Renal cortex interstitium (tissue), 15 donors: ENCODE measurements at places on chromosomes 7 and 10. TPM values are rescaled to one million over a fixed set of nuclear protein-coding genes. Genes with fewer than 3 reads are reported as not detected.

The GRID2IP gene
- polyA plus RNA-seq = 0.72 TPM

The STX1A gene
- 11.0 TPM for polyA plus RNA-seq

The WNT8B gene
- polyA plus RNA-seq = 0.82 TPM

The IKZF1 gene
- polyA plus RNA-seq = 1.8 TPM

DNA sequence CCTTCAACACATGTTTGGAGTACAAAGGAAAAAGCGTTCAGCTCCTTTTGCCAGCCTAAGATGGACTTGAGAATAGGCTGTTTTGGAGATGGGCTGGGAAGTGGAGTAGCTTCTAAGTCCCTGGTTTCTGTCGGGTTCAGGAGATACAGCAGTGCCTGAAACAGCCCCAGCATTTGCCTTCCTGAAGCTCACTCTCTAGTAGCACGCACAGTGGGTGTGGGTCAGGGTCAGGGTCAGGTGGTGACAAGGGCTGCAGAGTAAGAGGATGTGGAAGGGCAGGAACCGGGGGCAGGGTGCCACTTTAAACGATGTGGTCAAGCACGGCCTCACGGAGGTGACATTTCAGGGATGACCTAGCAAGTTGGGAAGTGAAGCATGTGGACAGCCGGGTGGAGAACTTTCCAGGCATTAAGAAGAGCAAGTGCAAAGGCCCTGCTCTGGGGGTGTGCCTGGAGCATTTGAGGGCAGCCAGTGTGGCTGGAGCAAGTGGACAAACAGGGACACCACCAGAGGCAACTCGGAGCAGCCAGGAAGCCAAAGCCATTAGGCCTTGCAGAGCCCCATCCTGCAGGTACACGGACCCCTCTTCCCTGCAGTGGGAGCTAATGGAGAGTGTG lies 382.2 kb upstream of the ZMIZ1 start:
- DNase-seq = no peak

- peak; percentile 38 for DNase-seq
Measured at GRCh38 chr10:89425000-89425399, 10.6 kb downstream of the IFIT5 start.

DNA sequence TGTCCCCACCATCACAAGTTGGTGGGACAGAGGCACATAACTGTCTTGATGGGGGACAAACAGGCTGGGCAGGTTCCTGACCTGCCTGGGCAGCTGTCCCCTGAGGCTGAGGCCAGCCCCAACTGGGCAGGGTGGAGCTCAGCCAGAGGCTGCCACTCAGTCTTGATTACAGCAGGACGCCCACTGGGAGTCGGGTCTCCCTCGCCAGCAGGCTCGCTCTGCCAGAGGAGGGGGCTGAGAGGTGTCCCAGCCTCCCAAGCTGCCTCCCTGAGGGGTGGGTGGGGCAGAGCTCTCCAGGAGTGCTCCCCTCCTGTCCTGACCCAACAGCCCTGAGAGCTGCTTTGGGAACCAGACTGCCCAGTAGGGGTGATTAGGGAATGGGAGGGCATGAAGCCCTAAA lies 1.8 kb upstream of the CAMK2G start:
- DNase-seq = no peak

DNA sequence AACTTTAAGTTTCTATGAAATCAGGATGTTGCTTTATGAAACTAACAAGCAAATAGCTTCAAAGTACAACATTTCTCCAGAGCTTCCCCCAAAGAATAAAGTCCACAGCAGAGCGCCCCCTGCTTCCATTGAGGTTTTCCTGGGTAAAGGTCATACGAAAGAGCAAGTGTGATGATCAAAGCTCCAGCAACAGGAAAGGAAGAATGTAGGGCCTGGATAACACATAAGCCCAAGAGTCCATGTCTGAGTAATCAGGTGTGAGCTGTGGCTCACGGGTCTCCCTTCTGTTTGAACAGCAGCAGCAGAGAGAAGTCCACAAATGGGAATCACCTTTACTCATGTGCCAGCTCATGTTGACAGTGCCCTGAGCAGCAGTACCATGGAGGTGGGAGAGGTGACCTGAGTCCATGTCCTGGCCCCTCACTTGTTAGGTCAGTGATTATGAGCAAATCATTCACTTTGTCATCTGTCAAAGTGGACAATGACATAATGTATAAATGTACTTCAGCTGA lies 50.5 kb downstream of the MRPL32 start:
- DNase-seq = no peak

DNA sequence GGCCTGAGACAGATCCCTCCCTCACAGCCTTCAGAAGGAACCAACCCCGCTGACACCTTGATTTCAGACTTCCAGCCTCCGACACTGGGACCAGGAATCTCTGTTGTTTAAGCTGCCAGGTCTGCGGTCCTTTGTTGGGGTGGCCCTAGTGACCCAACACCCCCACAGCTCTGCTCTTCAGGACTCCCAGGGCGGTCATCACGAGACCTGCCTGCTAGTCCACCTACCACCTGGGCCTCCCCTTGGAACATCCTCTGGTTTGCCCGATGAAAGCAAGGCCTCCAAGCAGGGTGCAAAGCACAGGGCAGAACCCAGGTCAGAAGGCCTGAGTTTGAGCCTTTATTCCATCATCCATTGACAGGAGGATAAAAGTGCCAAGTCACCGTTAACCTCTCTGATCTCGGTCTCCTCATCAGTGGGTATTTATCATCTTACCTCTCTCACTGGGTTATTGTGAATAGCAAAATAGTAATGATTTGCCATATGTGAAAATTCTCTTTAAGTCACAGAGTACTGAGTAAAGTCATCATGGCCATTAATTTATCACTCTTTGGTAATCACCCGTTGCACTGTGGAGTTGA lies 16.9 kb upstream of the SMARCD3 start:
- no peak for DNase-seq

- DNase-seq = no peak
Measured at GRCh38 chr10:31166606-31167005, 134.9 kb upstream of the ZNF438 start.

DNA sequence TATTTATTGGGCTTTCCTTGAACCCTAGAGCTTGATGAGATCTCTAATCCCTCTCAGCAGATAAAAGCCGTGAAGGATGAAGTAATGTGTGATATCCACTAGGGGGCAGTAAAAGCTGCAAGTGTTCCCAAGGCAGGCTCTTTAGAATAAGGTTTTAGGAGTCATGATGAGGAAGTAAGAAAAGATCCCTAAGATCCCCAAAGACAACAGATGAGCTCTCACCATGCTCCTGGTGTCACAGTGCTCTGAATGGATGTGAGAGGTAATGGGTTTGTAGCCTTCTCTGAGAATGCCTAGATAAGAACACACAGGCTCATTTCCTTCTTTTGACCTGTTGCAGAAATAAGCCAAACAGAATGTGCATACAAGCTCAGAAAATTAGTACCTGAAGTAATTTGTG lies 70.4 kb upstream of the ITPRID1 start:
- DNase-seq = peak; percentile 26
